ENCODE measurements at places on chromosomes 5 and 9.

- DNase-seq: no peak
Observed at GRCh38 chr9:69667306-69667705, 4.9 kb downstream of the APBA1 start.

- peak; percentile 24 for DNase-seq
Observed at GRCh38 chr5:308672-309271, 12.7 kb upstream of the AHRR start.

- peak; percentile 71 for DNase-seq
Observed at GRCh38 chr9:38362852-38363588, 29.5 kb upstream of the ALDH1B1 start.

DNA sequence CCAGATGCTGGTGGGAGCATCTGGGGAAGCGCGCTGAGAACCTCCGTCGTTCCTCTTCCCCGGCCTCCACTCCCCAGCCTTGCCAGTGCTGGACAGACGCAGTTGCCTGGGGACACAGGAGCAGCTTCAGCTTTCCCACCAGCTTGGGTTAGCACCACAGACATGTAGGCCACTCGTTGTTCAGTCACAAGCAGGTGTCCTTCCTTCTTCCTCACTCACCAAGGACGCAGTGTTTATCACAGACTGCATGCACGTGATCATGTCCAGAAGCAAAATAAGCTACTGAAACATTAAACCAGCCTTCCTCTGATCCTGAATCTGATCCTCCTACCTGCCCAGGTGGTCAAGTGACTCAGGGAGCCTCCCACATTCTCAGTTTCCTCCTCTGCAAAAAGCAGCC is 232.9 kb downstream of the SYK start:
- DNase-seq: no peak

DNA sequence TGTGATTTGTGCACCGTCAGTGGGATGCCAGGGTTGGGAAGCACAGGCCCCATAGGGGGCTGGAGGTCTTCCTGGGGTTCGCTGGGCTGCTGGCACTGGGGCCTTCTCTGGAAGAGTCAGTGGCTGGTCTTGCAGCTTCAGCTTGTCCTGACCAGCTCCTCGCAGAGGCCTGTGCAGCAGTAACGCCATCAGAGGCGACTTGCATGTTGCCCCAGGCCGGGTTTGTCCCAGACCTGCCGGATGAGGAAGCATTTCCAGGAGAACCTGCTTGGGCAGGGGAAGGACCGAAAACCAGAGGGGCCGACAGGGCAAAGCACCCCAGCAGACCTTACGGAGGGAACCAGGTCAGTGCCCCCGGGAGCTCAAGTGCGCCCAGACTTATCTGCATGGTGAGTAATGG is 54.7 kb upstream of the IRX2 start:
- no peak for DNase-seq

- no peak for DNase-seq
Observed at GRCh38 chr5:120207129-120207528, 257.0 kb upstream of the PRR16 start.

DNA sequence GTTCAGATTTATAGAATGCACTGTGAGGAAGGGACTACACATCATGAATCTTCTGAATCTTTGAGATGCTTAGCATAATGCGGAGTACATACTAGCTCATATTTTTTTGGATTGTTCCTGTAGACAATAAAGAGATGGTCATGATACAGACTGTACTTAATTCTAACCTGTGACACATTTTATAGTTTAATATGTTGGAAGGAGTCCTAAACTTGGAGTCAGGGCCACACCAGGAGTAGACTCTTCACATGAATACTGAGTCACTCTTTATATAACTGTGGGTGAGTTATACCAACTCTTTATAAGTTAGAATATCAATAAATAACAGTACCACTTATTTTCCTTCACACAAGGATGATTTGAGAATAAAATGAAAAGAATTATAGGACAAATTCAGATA is 16.9 kb downstream of the C9orf85 start:
- no peak for DNase-seq

DNA sequence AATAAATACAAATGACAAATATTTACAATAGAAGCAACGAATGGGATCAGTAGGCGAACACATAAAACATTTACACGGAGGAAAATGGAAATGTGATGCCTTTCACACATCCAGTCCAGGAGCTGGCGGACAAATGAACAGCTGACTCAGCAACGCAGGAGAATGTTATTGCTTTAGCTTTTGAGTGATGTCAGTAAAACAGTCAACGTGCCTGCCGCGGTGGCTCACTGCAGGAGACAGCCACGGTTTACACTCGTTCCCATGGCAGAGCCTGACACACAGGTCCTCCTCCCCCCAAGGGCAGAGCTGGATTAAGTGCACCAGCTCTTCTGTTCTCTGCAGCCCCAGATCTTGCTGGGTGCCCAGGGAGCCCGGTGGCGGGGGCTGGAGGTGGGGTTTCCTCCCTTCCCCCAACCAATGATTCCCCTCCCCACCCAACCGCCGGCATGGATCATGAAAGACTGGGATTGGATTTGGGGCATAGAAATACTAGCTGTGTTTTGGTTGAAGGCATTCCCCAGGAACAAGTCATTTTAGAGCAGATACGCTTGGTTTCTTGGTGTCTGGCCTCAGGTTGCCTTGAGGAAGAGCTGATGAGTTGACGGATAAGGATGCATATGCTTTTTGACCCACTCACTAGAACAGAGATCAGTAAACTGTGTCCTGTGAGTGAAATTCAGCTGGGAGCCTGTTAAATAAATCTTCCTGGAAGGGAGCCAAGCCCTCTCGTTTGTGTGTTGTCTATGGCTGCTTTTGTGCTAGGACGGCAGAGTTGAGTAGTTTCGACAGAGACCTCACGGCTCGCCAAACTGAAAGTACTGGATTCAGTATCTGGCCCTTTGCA is 12.5 kb downstream of the STC2 start:
- DNase-seq: peak; percentile 42

DNA sequence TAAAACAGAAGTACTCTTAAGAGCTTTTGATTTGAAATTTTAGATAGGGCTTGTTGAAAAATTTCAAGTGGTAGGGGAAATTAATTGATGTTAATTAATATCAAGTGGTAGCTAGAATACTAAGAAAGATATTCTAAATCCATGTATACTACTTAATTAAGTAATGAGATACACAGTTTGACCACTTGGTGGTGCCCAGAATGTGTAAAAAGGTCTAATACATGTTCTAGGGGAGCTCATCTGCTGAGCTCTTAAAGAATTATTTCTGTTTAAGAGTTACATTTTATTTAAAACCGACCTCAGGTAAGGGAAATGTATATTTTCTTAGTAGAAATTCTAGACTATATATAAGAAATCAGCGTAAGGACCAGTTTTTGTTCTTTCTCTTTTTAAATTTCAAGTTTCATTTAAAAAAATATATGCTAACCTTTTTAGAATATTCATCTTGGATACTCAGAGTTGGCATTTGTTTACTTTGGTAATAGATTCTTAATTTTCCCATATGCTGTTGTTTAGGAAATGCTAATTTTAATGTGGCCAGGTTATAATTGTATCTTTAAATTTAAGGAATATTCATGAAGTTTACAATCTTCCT is 61.5 kb downstream of the LNPEP start:
- peak; percentile 9 for DNase-seq

DNA sequence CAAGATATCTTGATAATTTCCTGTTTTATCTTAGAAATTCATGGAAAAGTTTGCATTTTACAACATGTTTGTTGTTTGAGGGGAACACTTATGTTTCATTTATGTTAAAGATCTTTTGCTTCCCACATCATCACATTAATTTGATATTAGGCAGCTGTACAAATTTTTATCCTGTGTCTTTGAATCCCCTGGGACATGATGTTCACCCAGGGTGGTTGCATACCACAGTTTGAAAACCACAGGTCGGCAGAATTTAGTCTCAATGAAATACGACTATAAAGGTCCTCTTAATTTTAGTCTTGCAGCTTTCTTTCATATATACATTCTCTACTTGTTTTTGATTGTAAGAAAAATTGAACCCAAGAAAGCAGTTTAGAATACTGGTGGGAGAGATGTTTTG is 3.7 kb downstream of the NAA35 start:
- DNase-seq: no peak

DNA sequence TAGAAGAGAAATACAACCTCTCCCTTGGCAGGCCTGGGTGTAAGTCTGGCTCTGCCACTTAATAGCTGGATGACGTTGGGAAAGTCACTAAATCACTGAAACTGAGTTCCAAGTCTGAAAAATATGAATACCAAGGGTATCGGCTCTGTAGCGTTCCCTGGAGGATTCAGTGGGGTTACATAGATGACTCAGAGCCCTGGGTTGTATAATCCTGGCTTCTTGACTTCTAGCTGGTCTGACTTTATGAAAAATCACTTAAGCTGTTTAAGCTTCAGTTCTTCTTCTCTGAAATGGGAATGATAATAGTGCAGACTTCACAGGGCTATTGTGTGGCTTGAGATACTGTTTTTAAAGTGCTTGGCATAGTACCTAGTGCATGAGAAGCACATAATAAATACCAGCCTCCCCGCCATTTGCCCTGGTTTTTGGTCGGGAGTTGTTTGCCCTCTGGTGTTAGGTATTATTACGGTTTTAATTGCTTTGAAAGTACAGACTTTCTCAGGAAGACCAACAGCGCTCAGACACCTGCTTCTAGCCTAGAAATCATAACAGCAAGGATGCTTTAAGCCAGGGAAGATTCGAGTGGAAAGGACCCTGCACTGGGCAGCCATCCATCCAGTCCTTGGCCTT is 43.0 kb downstream of the CYFIP2 start:
- DNase-seq: no peak

GRCh38 chr9:37290940-37291485 is 131.5 kb upstream of the GRHPR start:
- no peak for DNase-seq

GRCh38 chr9:135256581-135257354 is 169.3 kb downstream of the OLFM1 start:
- DNase-seq: no peak

- DNase-seq: no peak
Observed at GRCh38 chr5:3599226-3600105, 3.8 kb downstream of the IRX1 start.

DNA sequence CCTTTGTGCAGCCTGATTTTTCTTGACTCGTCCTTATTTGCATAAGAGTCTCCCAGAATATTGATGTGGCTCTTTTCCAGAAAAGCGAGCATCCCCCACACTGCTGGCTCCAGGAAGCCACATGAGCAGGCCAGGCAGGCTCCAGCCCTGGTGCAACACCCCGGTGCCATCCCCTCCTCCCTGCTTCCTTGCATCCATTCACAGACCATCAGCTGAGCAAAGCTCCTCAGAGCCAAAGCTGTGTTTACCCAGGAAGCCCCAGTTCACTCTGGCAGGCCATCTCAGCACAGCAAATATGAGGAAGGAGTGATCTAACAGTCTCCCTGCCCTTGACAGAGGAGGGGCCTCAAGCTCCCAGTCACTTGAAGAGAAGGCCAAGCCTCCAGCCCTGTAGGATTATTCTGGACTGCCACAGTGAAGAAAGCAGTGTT is 34.4 kb downstream of the INSYN2B start:
- no peak for DNase-seq

GRCh38 chr9:84978661-84979060 is 309.1 kb downstream of the NTRK2 start:
- no peak for DNase-seq

DNA sequence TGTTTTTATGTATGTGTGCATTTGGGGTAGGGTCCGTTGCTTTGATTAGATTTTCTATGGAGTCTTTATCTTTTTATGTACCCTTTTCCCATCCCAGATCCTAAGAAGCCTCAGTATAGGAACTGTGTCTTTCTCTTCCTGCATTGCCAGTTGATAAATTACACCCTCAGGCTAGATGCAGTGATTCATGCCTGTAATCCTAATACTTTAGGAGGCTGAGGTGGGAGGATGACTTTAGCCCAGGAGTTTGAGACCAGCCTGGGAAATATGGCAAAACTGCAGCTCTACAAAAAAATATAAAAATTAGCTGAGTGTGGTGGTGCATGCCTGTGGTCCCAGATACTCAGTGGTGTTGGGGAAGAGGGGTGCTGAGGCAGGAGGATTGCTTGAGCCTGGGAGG is 40.2 kb downstream of the NLN start:
- DNase-seq: no peak

GRCh38 chr5:35811108-35811741 is 45.5 kb upstream of the IL7R start:
- DNase-seq: no peak

GRCh38 chr5:135831439-135831838 is 3.0 kb upstream of the SLC25A48 start:
- no peak for DNase-seq

DNA sequence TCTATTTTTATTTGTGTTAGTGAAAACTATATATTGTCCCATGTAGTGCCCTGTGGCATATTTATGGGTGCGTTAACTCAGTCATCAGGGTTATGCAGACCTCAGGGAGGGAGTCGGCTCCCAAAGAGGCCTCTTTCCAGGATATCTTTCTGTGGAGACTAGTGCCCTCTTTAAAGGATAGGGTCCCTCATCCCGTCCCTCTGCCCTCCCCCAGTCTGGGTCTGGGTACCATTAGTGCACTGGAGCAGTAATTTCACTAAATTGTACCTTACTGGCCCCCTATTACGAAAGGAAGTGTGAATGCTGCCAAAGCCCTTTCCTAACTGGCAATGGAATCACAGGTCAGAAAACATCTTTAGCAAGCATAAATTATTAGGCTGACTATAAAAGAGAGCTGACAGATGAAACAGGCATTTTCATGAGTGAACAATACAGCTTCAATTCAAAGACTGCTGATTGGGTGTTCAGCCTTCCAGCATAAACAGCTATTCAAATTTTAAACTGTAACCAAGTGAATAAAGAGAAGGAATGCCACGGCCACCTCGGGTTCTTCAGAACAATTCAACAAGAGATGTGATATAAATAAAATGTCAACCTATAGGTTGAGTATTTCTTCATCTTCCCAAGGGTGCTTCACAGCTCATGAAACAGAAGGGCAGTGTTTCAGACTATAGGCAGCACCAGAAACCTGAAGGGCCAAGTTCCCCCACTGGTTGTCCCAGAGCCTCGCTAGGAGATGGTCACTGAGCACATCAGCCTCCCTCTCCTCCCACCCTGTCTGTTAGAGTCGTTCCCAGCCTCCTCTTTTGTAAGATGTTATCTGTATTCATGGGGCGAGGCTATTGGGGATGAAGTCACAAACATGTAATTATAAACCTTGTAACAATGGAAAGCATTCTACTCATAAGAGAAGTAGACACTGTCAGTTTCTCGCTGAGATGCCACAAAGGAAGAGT is 318.7 kb downstream of the TMEM161B start:
- no peak for DNase-seq

GRCh38 chr9:91405343-91406077 is 18.1 kb downstream of the NFIL3 start:
- no peak for DNase-seq

- DNase-seq: no peak
Observed at GRCh38 chr9:123286324-123286723, 17.9 kb upstream of the STRBP start.
